Muscle of leg (tissue), 16 donors: ENCODE measurements at places on chromosomes 12 and 14. TPM values are rescaled to one million over a fixed set of nuclear protein-coding genes. Genes with fewer than 3 reads are reported as not detected.

- no peaks in the 10 kb centered on the region for H3K36me3 ChIP-seq
- peaks cover 8% of the 10 kb centered on the region for H3K4me1 ChIP-seq
- H3K27me3 ChIP-seq = peaks cover 60% of the 10 kb centered on the region
- no peak overlapping the region for H3K4me3 ChIP-seq
- DNase-seq = no peak
- no peak overlapping the region for H3K27ac ChIP-seq
These were observed 32.1 kb upstream of the C14orf180 start for GRCh38 chr14:104547310-104547997.

The TSPAN8 gene
- total RNA-seq = 2.5 TPM

DNA sequence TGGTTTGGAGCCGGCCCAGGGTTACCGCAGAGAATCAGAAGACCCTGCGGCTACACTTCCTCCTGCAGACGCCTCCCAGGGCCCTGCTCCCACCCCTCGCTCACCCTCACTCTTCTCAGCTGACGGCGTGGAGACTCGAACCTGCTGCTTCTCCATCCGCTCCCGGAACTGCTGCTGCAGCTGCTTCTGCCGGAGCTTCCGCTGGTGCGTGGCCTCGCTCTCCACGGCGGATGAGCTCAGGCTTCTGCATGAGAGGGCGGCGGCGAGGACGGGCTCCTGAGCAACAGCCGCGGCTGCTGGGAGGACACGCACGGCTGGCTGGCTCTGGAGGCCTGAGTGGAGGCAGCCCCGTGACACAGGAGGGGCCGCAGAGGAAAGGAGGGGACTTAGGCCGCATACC is 33.3 kb downstream of the RAD52 start:
- peaks cover 70% of the 10 kb centered on the region for H3K36me3 ChIP-seq
- no peak overlapping the region for H3K27ac ChIP-seq
- H3K4me3 ChIP-seq = no peak overlapping the region
- H3K4me1 ChIP-seq = no peaks in the 10 kb centered on the region

DNA sequence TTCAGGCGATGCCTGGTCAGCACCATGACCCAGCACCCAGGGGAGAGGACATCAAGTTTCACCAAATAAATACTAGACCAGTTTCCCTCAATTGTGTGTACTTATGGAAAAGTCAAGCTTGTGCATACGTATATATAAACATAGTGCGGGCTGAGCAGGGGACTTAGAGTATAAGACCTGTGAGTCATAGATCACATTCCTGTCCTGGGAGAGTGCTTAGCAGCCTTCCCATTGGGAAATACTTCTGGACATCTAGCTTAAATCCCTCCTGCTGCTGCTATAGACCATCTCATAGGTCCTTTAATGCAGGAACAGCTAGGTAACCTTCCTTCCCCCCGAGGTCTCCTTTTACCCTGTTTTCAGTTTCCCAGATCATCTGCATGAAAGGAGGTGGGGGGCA is 51.9 kb downstream of the PRMT8 start:
- no peaks in the 10 kb centered on the region for H3K36me3 ChIP-seq
- no peak overlapping the region for H3K4me3 ChIP-seq
- H3K4me1 ChIP-seq = no peaks in the 10 kb centered on the region
- no peak overlapping the region for H3K27ac ChIP-seq
- peaks cover 10% of the 10 kb centered on the region for H3K27me3 ChIP-seq

DNA sequence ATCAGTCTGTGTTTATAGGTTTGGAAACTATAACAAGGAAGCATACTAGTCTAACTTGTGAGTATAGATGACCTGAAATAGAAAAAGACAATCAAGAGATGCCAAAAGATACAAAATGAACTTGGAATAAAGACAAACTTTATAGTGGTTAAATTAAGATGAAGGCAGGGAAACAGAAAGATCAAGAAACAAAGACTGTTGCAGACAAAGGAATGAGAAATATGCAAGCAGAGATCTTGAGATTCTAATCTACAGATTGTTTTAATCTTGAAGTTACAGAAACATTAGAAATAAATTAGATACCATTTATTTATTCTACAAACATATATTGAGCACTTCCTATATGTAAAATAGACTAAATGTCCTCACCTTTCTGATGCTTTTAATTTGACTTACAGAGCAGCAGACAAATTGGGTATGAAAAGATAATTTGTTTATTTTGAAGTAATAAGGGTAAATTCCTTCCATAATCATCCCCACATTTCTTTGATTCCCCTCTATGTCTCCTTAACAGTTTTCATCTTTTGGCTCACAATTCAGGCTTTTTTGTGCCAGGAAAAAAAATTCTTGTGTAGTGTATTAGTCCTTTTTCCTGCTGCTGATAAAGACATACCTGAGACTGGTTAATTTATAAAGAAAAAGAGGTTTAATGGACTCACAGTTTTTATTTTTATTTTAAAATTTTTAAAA is 134.4 kb downstream of the KITLG start:
- no peaks in the 10 kb centered on the region for H3K4me1 ChIP-seq
- no peak overlapping the region for H3K27ac ChIP-seq
- H3K36me3 ChIP-seq = no peaks in the 10 kb centered on the region
- no peaks in the 10 kb centered on the region for H3K27me3 ChIP-seq
- no peak overlapping the region for H3K4me3 ChIP-seq
- DNase-seq = no peak

The BTG1 gene
- total RNA-seq = 19.5 TPM

DNA sequence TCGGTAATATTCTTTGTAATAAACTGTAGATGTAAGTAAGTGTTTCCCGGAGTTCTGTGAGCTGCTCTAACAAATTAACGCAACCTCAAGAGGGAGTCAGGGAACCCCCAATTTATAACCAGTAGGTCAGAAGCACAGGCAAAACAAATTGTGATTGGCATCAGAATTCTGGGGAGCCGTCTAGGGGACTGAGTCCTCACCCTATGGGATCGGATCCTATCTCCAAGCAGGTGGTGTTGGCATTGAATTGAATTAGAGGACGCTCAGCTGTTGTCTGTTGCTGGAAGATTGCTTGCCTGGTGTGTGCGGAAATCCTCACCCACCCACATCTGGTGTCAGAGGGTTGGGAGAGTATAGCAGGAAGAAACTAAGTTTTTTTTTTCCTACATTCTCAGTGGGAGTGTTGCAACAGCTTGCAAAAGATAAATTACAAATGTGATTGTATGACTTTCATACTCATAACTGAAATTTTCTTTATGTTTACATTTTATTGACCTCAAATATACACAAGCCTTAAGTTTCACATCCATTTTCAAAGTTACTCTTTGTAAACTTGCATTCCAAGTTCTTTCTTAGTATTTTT is 5.5 kb downstream of the TMEM52B start:
- H3K36me3 ChIP-seq = no peaks in the 10 kb centered on the region
- DNase-seq = peak; percentile 54
- H3K4me1 ChIP-seq = no peaks in the 10 kb centered on the region
- no peak overlapping the region for H3K4me3 ChIP-seq

The CLEC2D gene
- 8.5 TPM for total RNA-seq

DNA sequence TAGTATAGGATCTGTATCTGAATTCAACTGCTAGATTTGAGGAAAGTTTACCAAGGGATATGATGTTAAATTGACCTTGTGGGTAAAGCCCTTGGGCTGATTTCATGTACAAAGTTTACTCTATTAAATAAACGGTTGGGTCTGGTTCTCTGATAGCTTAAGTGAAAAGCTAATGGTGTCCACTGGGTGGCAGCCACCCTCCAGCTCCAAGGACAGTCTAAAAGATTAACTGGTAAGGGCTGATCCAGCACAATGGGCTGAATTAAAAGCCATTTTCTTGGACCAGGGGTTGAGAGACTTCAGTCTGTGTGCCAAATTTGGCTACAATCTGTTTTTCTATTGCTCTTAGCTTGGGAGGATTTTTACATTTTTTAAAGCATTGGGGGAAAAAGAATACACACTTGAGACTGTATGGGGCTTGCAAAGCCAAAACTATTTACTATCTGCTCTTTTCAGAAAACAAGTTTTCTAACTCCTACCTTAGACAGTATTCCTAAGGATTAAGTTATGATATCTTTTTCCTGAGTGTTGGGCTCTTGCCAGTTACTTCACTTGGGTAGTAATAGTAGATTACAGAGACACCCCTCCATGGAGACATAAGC is 116.5 kb downstream of the GPHN start:
- no peak overlapping the region for H3K4me3 ChIP-seq
- DNase-seq = peak; percentile 87

- H3K27ac ChIP-seq = no peak within 1 kb of the TSS
- H3K4me3 ChIP-seq = peak within 1 kb of the TSS; percentile 20
- H3K36me3 ChIP-seq = no peaks in the 10 kb centered on the region
- peaks cover 23% of the 10 kb centered on the region for H3K27me3 ChIP-seq
- peak; percentile 29 for DNase-seq
- H3K4me1 ChIP-seq = peaks cover 11% of the 10 kb centered on the region
These were observed at the start of gene ESR2 for GRCh38 chr14:64293976-64294671. Gene ESR2 (minus strand): TSS chr14:64294371. CDS start chr14:64282985, 11,386 bp downstream.

GRCh38 chr12:92002673-92003382 is 142.8 kb downstream of the BTG1 start:
- H3K4me1 ChIP-seq = no peaks in the 10 kb centered on the region
- no peaks in the 10 kb centered on the region for H3K36me3 ChIP-seq
- no peak overlapping the region for H3K27ac ChIP-seq
- no peaks in the 10 kb centered on the region for H3K27me3 ChIP-seq

DNA sequence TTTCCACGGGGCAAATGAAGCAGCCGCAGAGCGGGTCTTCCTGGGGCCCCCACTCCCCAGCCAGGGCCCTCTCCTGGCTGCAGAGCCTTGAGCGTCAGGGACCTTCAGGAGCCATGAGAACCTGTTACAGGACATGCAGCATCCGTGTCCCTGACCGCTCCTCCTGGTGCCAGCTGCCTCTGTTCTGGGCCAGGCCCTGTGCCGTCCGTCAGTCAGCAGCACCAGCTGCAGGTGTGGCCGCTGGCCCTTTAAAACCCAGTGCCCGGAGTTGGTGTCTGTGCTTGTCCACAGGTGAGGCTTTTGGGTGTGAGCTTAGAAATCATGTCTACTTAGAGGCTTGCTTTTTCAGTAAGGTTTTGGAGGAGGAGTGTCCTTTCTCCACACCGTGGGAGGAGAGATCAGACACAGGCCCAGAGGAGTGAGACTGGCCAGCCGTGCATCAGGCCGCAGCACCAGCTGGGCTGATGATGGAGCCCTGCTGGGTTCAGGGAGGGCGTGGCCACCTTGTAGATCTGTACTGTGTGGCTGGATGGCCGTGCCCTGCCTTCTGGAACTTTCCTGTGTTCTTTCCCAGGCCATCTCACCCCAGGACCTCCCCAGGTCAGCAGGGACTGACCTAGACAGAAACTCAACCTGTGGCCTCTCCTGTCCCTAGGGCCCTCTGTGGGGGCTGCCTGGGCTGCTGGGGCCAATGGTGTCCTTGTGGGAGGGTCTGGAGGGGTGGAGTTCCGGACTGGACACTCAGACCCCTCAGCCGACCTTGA is 27.1 kb downstream of the AACS start:
- no peak for DNase-seq
- peak overlapping the region; percentile 42 for H3K27ac ChIP-seq
- no peaks in the 10 kb centered on the region for H3K27me3 ChIP-seq
- H3K4me3 ChIP-seq = no peak overlapping the region
- H3K4me1 ChIP-seq = peaks cover 23% of the 10 kb centered on the region

DNA sequence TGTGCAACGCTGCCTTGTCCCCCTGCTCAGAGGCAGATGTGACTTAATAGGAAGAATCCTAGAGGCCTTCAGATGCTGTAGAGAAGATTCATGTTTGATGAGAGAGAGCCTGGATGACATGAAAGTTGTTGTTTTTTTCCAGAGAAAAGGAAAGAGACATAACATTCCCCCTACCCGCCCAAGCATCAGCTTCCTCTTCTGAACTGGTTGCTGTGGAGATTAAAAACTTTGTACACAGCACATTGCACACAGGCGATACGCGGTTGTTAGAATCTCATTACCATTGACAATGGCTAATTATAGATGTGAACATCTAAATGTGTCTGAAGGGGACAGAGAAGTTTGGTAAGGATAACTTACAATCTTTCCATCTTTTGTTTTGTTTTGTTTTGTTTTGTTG is 13.6 kb upstream of the ETFBKMT start:
- H3K36me3 ChIP-seq = no peaks in the 10 kb centered on the region
- no peaks in the 10 kb centered on the region for H3K27me3 ChIP-seq
- H3K4me3 ChIP-seq = no peak overlapping the region
- DNase-seq = peak; percentile 51
- no peaks in the 10 kb centered on the region for H3K4me1 ChIP-seq

GRCh38 chr14:69760810-69761209 is 6.1 kb upstream of the SRSF5 start:
- no peaks in the 10 kb centered on the region for H3K36me3 ChIP-seq
- H3K27me3 ChIP-seq = peaks cover 3% of the 10 kb centered on the region
- no peaks in the 10 kb centered on the region for H3K4me1 ChIP-seq
- no peak overlapping the region for H3K4me3 ChIP-seq
- no peak for DNase-seq

DNA sequence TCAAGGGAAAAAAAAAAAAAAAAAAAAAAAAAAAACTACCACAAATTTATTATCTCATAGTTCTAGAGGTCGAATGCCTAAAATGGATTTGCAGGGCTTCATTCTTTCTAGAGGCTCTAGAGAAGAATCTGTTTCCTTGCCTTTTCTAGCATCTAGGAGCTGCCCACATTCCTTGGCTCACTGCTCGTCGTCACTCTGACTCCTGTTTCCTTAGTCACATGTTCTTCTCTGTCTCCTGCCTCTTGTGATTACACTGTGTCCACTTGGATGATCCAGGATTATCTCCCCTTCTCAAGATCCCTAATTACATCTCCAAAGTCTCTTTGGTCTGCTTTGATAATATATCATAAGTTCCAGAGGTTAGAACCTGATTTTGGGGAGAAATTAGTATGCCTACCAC is 88.7 kb downstream of the HECTD1 start:
- no peaks in the 10 kb centered on the region for H3K4me1 ChIP-seq
- H3K27me3 ChIP-seq = no peaks in the 10 kb centered on the region
- DNase-seq = no peak
- H3K36me3 ChIP-seq = peaks cover 45% of the 10 kb centered on the region
- H3K27ac ChIP-seq = no peak overlapping the region

GRCh38 chr12:91417650-91418049 is 235.0 kb upstream of the DCN start:
- H3K36me3 ChIP-seq = no peaks in the 10 kb centered on the region
- H3K27me3 ChIP-seq = no peaks in the 10 kb centered on the region
- no peak overlapping the region for H3K27ac ChIP-seq
- H3K4me1 ChIP-seq = no peaks in the 10 kb centered on the region
- no peak overlapping the region for H3K4me3 ChIP-seq

- no peak for DNase-seq
- no peaks in the 10 kb centered on the region for H3K36me3 ChIP-seq
- H3K4me3 ChIP-seq = no peak overlapping the region
- H3K4me1 ChIP-seq = no peaks in the 10 kb centered on the region
- H3K27me3 ChIP-seq = no peaks in the 10 kb centered on the region
These were observed 28.3 kb upstream of the DIO2 start for GRCh38 chr14:80239631-80240030.

- no peaks in the 10 kb centered on the region for H3K27me3 ChIP-seq
- no peak overlapping the region for H3K4me3 ChIP-seq
- H3K4me1 ChIP-seq = peaks cover 3% of the 10 kb centered on the region
- no peaks in the 10 kb centered on the region for H3K36me3 ChIP-seq
These were observed 10.2 kb upstream of the LTA4H start for GRCh38 chr12:96045566-96045965.

The OTOGL gene
- total RNA-seq = 0.40 TPM

The FGF23 gene
- 0.04 TPM for total RNA-seq

- H3K4me1 ChIP-seq = no peaks in the 10 kb centered on the region
- H3K27me3 ChIP-seq = no peaks in the 10 kb centered on the region
- no peak overlapping the region for H3K4me3 ChIP-seq
- no peak for DNase-seq
These were observed 286.6 kb upstream of the PWP1 start for GRCh38 chr12:107399046-107399445.

The SLC6A12 gene
- 0.40 TPM for total RNA-seq

The LIN7A gene
- 3.1 TPM for total RNA-seq

GRCh38 chr14:66495218-66496098 is 9.3 kb downstream of the CCDC196 start:
- no peaks in the 10 kb centered on the region for H3K27me3 ChIP-seq
- no peak overlapping the region for H3K4me3 ChIP-seq
- no peaks in the 10 kb centered on the region for H3K4me1 ChIP-seq
